Suprapubic skin (tissue), 4 donors: ENCODE measurements at places on chromosomes 1 and 21. TPM values are rescaled to one million over a fixed set of nuclear protein-coding genes. Genes with fewer than 3 reads are reported as not detected.

GRCh38 chr1:198391393-198392020 lies 149.0 kb downstream of the ATP6V1G3 start:
- no peak for DNase-seq

DNA sequence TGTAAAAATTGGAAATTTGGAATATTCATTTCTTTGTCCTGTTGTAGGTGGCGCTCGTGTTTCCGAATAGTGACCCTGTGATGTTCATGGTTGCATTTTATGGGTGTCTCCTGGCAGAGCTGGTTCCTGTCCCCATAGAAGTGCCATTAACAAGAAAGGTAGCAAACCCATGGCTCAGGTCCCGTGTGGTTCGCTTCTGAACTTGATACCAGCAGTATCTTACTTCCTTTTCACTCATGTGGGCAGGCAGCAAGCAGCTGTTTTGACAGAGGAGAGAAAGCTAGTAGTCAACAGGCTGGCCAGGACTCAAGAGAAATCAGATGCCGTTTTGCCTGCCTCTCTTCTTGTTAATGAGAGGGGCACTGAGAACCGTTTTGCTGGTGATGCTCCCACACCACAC lies 72.8 kb downstream of the S100B start:
- DNase-seq: no peak

DNA sequence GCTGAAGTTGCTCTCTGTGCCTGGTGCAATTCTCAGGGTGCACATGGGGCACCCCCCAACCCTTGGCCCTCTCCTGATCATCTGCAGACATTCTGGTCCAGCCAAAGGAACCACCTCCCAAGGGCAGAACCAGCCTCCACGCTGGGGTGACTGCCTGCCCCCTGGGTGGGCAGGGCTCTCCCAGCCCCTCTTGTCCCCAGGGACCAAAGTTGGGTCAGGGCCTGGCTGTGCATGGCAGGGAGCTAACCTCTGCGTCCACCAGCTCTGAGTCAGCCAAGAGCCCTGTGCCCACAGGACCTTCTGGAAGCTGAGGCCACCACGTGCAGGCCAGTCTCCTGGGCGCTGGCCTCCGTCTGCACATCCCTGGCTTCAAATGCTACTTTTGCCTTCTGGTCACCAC lies 101.9 kb downstream of the SIK1 start:
- no peak for DNase-seq

GRCh38 chr1:50426702-50427085 lies 3.5 kb upstream of the DMRTA2 start:
- DNase-seq: no peak

Gene NECTIN4
- total RNA-seq: 188 TPM

Gene MYOG
- total RNA-seq: not detected
